AG09319 (cell line): ENCODE measurements at places on chromosomes 6 and 20.

- DNase-seq = no peak
Measured at GRCh38 chr6:73516514-73517489, 4.0 kb downstream of the EEF1A1 start.

DNA sequence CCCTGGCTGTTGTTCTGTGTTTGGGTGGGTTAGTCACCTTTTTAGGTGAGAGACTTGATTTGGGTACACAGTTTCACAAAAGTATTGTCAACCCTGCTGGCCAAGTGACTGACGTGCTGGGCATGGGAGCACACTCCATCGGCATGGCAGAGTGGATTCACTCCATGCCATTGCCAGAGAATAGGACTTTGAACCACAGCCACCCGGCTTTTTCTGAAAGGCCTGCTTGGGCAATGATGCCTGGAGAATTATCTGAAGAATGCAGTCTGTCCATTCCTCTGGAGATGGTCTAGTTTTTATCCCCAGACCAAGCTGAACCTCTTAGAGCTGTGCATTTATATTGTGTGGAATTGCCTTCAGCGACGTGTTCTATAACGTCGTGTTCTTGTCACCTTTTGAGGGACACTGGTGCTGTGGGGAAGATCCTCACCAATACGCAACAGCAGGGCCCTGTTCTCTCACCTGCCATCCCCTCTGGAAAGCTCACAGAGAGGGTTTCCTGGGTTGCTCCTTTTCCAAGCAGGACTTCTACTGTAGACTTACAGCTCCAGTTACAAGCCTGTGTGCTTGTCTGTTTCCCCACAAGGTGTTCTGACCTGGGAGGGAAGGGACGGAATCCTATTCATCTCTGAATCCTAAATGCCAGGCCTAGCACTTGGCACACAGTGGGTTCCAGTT, 183.4 kb upstream of the AKAP12 start:
- no peak for DNase-seq

GRCh38 chr6:148440877-148441453, 98.3 kb downstream of the SASH1 start:
- DNase-seq = peak; percentile 74

DNA sequence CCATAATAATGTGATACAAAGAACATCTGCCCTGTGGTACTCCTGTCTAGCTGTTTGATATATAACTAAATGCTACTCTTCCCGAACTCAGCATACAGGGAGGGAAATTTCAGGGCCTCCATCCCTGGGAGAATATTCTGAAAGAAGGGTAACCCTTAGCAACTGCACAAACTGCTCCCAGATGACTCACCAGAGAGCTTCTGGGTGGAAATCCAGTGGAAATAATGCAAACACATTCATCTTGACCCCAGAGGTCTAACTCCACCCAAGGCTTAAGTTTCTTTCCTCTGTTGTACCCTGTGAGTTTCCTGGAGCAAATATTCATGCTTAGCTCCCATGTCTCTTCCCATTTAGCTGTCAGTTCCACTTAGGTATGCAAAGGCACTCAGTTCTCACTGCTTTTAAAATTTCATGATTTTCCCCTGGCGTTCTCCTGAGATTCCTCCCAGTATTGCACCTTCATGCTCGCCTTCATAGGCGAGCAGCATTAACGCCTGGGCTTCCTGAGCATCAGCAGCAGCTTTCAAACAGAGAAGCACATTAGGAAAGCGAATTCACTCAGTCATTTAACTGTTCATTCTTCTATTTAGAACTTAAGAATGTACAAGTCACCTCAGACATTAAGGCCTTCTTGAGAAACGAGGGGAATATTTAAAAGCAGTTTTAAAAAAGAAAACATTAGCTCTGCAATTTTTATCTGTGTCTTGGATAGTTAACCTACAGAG, 43.8 kb upstream of the LAMA4 start:
- peak; percentile 90 for DNase-seq

DNA sequence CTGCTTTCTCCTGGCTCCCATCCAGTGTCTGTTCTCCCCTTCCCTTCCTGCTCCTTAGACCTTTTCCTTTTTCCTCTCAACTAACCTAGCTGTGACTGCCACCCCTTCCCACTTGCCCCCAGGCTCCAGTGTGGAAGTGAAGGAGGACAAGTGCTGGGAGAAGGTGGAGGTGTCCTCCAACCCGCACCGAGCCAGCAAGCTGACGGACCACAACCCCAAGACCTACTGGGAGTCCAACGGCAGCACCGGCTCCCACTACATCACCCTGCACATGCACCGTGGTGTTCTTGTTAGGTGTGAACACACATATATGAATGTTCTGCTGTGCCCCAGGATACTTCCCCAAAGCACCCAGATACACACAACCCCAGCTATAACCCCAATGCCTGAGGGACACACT, 18.5 kb downstream of the CUL9 start:
- no peak for DNase-seq

DNA sequence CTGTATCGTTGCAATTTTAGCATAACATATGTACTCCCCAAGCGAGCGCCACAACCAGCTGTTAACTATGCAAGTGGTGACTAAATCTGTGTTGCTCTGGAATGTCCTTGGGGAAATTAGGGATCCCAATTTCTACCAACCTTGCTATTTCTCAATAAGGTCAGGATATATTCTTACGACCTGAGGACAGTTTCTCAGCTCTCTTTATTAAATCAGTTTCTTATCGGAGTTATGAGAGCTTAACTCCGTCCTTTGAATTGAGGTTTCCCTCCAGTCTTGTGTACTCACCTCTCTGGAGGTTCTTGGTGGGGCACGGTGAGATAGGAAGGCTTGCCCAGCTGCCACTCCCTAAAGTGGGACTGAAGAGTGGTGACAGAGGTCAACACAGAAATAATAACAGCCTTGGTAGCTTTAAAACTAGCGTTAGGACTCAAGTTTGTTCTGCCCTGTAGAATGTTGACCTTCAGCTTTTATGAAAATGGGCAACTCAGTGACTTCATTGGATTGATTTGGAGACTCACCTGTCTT, 694 bp downstream of the MRPS18B start:
- no peak for DNase-seq

GRCh38 chr6:55433446-55434130, 106.3 kb downstream of the GFRAL start:
- DNase-seq = peak; percentile 45
